ENCODE measurements at places on chromosomes 4 and X. TPM values are rescaled to one million over a fixed set of nuclear protein-coding genes. Genes with fewer than 3 reads are reported as not detected.

The INPP4B gene
- 5.7 TPM for polyA plus RNA-seq

The VCX3A gene
- 0.29 TPM for polyA plus RNA-seq

The OTUD6A gene
- polyA plus RNA-seq, result not detected

The DCAF8L2 gene
- not detected for polyA plus RNA-seq

The ANTXR2 gene
- 35.3 TPM for polyA plus RNA-seq

The CXorf49 gene
- polyA plus RNA-seq, result not detected

The TMEM31 gene
- polyA plus RNA-seq, result not detected
